ENCODE measurements at places on chromosomes 3 and 15.

GRCh38 chr3:35241236-35241635 lies 398.1 kb upstream of the ARPP21 start:
- no peak for DNase-seq

DNA sequence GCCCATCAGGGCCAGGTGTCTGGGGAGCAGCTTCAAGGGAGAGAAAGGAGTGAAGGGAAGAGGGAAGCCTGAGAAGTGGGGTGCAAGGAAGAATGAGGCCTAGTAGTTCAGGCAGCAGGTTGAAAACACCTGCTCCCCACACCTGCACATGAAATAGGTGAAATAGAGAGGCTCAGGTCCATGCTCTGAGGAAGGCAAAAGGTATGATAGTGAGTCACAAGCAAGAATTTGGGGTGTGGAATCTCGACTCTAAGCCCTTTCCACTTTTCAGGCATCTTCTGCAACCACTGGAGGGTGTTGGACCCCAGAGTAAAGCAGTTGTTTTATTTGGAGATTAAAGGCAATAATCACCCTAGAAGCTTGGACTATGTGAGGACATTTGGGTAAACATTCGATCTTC lies 157.5 kb downstream of the CTNNB1 start:
- no peak for DNase-seq

DNA sequence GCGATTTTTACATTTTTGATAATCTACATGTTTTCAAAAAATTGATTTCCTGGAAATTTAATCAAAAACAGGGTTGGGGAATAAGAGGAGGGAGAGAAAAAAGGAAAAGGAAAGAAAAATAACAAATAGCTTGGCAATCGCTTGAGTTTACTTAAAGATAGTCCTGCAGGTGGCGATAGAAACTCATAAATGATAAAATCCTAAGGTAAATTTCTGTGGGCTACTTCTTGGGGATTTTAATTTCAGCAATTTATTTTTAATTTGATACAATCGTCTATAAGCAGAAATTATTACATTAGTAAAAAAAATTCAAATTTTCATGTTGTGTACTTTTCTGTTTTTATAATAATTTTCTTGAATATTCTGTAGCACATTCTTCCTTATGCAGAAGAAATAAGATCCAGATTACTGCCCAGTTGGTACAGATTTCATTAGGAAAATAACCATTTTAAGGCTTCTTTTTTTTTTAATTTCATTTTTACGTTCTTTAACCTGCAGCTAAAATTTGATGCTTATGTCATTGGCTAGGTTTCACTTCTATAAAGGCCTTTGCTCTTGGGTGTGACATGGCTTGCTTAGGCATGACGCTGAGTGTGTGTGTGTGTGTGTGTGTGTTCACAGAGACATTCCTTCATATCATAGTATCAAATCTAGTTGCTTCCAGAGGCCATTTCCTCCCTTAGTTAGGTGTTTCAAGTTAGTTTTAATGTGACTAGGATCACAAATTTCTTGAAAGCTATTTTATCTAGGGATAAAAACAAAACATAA lies 181.8 kb downstream of the MCTP2 start:
- DNase-seq: no peak

GRCh38 chr3:117238806-117239205 lies 529.2 kb downstream of the TUSC7 start:
- no peak for DNase-seq

DNA sequence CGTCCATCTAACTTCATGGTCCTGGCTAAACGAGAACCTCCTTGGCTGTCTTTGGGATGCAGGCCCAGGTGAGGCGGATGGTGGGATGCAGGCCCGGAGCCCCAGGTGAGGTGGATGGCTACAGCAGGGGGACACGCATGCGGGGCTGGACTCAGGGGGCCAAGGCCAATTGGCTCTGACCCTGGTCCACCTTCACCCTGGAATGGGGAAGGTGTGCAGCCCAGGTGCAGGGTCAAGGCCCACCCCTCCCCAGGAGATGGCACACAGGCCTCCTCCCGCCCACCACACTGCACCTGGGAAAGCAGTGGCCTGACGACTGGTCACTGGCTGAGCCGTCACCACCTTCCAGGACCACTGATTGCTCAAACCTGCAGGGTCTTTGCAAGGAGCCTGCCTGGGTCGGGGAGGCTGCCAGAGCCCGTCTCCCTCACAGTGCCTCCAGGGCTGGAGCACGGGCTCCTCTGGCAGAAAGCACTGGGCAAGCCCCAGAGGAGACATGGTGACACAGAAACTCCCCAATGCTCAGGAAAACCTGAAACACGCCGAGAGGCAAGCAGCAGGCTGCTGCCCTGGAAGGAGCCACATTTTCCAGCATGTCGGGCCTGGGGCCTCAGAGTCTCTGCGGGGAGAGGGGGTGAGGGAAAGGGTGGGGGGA lies 159.6 kb downstream of the LRRK1 start:
- no peak for DNase-seq

GRCh38 chr3:29880809-29881208 lies 599.9 kb downstream of the RBMS3 start:
- DNase-seq: no peak

Measured in activated CD8-positive, alpha-beta T cell treated with anti-CD3 and anti-CD28 coated beads for 36 hours (primary cell).